ENCODE measurements at places on chromosomes 7 and 10.

- DNase-seq: no peak
Observed at GRCh38 chr10:14285941-14286560, 44.7 kb downstream of the FRMD4A start.

DNA sequence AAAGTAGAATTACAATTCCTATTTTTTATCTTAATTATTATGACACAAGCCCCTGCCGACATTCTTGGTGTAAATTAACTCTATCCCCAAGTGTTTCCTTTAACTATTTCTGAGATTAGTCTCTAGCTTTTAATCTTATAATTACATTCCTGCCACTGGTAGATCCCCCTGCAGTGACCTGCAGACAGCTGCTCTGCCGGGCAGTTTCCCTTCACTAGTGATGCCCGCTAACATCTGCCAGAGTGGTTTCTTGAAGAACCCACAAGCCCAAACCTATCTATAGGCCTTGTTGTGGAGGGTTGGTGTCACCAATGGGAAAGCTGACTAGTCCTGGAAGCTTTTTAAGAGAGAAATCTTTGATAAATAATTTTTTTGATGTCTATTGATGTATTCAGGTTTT lies 50.0 kb downstream of the ADAM22 start:
- no peak for DNase-seq

DNA sequence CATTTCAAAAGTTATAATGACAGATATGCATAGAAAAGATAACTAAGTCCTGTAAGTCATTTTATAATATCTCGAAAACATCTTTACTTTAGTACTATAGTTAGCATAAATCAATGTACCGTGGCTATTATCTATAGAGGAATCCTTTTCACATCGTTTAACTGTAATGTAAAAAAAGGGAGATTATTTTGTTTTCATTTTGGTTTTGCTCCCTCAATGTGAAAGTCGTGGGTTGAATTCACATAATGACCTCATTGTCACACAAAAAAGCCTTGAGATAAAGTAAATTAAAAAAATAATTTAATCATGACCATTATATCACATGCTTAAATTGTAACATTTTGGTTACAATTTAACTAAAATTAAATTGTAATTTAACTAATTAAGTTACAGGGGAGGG lies 560.5 kb upstream of the POT1 start:
- no peak for DNase-seq

DNA sequence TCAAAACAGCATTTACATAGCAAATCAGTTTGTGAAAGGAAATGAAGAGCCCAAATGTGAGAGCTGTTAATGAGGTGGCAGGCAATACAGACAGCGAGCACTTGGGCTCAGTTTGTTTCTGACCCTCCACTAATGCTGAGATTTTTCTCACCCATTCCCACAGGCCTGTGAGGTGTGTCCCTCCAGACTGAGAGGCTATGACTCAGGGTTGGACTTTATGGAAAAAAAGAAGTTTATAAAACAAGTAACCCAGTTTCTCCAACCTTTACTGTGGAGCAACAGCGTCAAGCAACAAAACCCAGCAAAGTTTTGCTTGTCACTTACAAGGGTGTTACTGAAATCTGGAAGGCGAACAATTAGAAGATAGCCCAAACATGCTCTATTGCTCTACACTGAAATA lies 4.9 kb upstream of the FEZF1 start:
- no peak for DNase-seq

- no peak for DNase-seq
Observed at GRCh38 chr10:54131833-54132232, 669.2 kb downstream of the PCDH15 start.

- DNase-seq: no peak
Observed at GRCh38 chr10:102773986-102774385, 30.2 kb downstream of the WBP1L start.

GRCh38 chr7:108860615-108861014 lies 290.9 kb downstream of the DNAJB9 start:
- DNase-seq: no peak

DNA sequence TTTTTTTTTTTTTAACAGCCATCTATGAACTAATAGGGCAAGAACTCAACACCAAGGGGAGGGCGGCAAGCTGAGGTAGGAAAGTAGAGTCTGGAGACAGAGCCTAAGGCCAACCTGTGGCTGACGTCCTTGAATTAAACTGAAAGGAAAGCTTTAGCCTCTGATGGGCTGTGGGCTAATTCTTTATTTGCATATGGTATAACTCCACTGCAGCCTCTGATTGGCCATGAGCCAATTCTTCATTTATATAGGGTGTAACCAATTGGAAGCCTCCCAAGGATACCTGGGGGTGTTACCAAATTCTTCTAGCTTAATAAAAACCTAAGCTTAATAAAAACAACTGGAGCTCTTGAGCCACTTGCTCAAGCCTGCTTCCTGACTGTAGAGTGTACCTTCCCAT lies 10.3 kb downstream of the TYW1 start:
- DNase-seq: no peak

- DNase-seq: no peak
Observed at GRCh38 chr7:29385214-29385814, 178.3 kb upstream of the PRR15 start.

DNA sequence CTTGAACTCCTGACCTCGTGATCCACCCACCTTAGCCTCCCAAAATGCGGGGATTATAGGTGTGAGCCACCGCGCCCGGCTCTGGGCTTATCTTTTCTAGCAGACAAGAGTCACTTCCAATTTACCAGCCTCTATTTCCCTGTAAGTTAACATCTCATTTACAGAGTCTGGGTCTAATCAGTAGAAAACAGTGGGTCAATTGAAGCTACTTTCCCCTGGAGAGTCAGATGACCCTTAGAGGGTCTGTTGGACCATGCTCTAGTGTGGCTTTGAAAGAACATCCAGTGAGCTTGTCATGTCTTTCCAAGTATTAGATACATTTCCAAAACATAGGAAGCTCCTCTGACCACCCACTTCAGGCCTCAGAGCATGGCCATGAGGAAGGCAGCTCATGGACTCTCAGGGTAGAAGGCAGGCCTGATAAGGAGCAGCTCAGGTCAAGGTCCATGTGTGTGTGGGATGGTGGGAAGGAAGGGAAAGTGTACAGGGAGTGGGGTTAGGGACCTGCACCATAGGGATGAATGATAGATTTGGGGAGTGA lies 27.6 kb upstream of the RBM20 start:
- DNase-seq: no peak

DNA sequence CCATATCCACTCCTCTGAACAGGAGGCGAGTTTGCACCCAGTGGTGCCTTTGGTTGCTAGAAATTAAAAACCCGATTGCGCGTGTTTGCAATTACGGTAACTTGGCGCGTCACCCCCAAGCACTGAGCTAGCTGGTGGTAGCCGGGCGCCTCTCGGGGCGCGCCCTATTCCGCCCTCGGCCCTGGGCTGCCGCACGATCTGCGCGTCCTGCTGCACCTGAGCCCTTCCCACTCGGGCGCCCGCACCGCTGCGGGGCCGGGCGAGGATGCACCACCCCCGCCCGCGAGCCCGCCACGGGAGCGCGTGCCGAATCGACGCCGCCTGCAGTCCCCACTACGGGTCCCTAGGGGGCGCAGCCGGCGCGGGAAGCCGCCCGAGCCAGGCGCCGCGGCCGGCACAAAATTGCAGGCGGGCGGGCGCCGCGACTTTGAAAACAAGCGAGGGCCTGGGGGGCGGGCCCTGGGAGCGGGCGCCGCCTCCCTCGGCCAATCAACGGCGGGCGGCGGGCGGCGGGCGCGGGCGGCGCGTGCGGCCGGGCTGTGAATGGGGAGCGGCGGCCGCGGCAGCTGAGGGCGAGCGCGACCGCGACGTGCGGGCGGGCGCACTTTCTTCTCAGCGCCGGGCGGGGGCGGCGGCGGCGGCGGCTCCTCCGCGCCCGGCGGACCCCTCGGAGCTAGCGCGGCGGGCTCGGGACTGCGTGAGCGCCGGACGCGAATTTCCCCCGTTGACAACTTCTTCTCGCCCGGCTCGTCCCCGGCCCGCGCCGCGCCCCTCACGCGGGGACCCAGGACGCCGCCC lies at the start of gene SDK1:
Gene SDK1 (plus strand): TSS at position 602 of the 798 bp plus-strand sequence. CDS start 335 bp downstream, outside the sequence.
- DNase-seq: peak; percentile 56

GRCh38 chr7:133837224-133837623 lies 289.9 kb upstream of the LRGUK start:
- peak; percentile 25 for DNase-seq

- no peak for DNase-seq
Observed at GRCh38 chr7:69217516-69218350, 380.5 kb upstream of the AUTS2 start.

DNA sequence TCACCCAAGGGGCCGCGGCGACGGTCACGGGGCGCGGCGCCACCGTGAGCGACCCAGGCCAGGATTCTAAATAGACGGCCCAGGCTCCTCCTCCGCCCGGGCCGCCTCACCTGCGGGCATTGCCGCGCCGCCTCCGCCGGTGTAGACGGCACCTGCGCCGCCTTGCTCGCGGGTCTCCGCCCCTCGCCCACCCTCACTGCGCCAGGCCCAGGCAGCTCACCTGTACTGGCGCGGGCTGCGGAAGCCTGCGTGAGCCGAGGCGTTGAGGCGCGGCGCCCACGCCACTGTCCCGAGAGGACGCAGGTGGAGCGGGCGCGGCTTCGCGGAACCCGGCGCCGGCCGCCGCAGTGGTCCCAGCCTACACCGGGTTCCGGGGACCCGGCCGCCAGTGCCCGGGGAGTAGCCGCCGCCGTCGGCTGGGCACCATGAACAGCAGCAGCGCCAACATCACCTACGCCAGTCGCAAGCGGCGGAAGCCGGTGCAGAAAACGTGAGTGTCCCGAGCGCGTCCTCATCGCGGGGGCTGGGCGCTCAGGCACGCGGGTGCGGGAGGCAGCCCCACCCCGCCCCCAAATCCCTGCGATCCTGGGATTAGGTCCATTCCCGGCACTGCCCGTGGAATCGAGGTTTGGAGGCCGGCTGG lies 509 bp downstream of the AHR start:
- no peak for DNase-seq

- no peak for DNase-seq
Observed at GRCh38 chr10:132906106-132906505, 36.3 kb downstream of the CFAP46 start.

GRCh38 chr10:92164036-92164696 lies 126.7 kb downstream of the CPEB3 start:
- no peak for DNase-seq

GRCh38 chr10:90674461-90674860 lies 183.4 kb downstream of the HTR7 start:
- no peak for DNase-seq

DNA sequence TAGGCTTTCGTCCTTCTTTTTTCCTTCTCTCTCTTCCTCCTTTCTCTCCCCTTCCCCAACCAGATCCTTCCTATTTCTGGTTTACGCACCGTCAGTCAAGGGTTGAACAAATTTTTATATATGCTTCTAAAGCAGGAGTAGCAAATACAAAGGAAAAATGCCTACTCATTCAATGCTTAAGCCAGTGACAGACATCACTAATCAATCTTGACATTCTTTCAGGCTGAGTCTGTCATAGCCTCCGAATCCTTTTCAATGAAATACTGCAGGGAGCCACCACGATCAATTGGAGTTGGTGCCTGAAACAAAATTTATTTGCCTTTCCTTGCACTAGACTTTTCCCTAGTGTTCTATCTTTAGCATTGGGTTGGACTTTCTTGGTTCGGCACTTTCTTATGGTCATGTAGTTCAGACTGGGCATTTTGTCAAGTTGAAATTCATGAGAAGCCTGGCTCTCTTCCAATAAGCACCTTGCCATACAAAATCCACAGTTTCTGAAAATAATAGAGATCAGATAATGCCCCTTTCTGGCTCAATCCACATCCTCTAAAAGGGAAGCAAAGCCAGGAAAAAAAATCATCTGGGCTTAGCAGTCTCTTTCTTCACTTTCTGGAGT lies 239.5 kb upstream of the PLXNA4 start:
- no peak for DNase-seq

DNA sequence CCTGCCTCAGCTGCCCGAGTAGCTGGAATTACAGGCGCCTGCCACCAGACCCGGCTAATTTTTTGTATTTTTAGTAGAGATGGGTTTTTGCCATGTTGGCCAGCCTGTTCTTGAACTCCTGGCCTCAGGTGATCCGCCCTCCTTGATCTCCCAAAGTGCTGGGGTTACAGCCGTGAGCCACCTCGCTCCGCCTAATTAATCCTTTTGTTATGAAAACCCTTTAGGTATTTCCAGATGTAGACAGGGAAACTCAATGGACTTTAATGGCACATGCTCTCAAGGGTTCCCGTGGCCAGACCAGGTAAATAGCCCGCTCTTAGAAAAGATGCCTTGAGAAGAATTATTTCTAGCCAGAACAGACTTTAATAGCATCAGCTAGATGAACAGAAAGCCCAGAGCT lies 19.7 kb upstream of the EXOC4 start:
- no peak for DNase-seq

DNA sequence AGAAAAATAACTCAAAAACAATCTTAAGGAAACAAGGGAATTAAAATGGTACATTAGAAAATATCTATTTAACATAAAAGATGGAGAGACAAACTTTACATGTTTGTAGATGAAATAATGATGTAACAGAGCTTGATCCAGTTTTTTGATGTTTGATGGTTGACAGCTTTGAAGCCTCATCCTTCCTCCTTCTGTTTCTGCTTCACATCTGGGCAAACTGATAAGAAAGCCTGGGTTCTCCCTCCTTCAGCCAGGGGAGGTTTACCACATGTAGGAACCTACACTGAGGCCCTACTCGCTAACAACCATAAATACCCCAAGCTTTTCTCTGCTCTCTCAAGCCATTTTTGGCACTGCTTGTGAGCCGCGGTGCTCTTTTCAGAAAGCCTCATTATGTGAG lies 82.8 kb upstream of the ZNF32 start:
- DNase-seq: no peak

All from NCI-H2081 treated with DMSO at 0.1 percent for 48 hours (cell line).